ENCODE measurements at places on chromosomes 6 and 20.

DNA sequence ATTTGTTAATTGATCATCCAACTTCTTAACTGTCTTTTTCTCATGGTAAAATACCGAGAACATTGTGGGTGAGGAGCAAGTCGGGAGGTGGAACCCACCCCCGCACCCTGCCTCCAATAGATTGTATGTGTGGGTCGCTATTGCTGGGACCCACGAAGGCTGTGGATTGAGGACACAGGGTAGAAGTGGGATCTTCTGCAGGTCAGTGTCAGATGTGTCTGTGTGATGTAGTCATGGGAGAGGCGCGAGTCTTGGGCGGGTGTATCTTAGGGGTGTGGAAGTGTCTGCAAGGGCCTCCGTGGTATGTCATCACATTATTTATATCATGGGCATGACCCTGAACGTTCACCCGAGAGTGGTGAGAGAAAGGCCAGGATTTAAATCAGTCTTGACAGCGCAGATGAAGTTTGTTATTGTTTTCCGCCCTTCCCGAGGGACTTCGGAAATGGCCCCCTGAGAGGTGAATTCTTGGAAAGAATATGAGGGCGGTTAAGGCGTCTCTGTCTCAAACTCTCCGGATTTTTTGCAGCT, 472 bp upstream of the PAQR8 start:
- no peak for DNase-seq

DNA sequence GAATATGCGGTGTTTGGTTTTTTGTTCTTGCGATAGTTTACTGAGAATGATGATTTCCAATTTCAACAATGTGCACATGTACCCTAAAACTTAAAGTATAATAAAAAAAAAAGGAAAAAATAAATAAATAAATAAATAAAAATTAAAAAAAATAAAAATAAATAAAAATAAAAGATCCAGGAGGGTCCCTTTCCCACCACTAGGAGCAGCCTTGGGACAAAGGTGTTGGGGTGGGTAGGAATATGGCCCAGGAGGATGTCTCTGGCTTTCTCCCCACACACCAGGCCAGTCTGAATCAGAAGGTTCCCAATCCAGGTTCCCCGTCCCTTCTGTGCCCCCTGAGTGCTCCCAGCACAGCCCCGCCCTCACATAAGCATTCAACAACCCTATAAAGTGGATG, 9.5 kb downstream of the LRFN2 start:
- no peak for DNase-seq

DNA sequence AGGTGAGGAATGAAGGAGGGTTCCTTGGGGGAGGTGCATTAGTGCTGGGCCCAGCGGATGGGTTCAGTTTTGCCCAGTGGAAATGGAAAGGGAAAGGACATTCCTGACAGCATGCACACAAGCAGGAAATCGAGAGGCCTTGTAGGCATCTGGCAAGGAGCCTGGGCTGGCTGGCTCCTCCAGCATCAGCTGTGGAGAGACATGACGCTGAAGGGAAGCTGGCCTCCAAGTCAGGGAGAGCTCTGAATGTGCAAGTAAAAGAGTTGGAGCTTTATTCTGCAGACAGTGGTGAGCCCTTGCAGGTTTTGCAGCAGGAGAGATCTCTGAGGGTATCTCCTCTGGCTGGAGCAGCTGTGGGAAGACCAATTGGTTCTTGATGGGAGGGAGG, 154.3 kb downstream of the MRPL14 start:
- DNase-seq: no peak

- DNase-seq: no peak
Observed at GRCh38 chr6:11772109-11772825, 6.3 kb downstream of the ADTRP start.

- no peak for DNase-seq
Observed at GRCh38 chr6:158361961-158362669, 49.9 kb downstream of the TULP4 start.
